ENCODE measurements at places on chromosomes 16 and 17.

DNA sequence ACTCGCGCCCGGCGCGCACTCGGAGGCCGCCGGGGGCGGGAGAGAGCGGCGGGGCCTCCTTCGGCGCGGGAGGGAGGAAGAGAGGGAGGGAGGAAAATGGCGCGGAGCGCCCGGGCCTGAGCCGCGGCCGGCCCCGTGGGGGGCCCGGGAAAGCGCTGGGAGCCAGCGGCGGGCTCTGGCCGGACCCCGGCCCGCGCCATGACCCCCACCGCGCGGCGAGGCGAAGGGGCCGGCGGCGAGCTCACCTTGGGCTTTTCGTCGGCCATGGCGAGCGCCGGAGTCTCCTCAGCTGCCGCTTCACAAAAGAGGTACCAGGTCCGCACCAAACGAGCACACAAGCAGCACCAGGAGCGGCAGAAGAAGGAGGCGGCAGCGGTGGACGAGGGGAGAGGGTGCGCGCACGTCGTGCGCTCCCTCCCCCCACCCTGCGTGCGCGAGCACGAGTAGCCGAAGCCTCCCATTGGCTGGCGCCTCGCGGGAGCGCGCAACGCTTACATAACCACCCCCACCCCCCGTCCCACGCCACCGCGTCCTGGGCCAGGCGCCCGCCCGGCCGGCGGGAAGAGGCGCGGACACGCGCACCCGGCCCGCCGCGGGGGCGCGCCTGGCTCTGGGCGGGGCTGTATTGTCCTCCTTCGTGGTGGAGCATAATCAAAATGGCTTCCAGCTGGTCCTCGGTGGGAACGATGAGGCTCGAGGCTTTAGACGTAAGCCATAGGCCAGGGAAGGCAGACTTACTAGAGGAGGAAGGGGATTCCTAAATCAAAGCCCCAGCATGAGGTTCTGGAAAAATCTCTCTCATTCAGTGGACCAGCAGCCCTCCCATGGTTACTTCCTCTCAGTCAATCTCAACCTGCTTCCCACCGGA lies at the start of gene SUMO2:
Gene SUMO2 (minus strand): TSS at position 391 of the 868 bp plus-strand sequence. CDS start 125 bp downstream, at position 266.
- peak; percentile 97 for DNase-seq

DNA sequence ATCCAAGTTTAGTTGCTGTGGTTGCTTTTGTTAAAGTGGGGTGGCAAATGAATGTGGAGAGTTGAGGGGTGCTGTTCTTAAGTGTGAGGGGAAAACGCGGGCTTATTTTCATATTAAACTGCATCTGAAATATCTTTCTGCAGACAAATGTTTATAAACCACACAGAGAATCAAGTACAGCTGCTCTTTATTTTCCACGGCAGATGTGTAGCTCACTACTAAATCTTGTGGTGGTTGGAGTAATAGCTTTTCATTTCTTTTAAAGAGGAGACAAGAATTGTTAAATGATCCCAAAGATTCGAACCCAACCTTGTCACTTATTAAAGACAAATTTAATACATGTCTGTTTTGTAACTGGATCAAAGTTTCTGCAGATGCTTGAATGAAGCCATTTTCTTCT lies 2.1 kb downstream of the CLTC start:
- no peak for DNase-seq

GRCh38 chr17:68200689-68201417 lies 47.0 kb upstream of the AMZ2 start:
- DNase-seq, result peak; percentile 65

DNA sequence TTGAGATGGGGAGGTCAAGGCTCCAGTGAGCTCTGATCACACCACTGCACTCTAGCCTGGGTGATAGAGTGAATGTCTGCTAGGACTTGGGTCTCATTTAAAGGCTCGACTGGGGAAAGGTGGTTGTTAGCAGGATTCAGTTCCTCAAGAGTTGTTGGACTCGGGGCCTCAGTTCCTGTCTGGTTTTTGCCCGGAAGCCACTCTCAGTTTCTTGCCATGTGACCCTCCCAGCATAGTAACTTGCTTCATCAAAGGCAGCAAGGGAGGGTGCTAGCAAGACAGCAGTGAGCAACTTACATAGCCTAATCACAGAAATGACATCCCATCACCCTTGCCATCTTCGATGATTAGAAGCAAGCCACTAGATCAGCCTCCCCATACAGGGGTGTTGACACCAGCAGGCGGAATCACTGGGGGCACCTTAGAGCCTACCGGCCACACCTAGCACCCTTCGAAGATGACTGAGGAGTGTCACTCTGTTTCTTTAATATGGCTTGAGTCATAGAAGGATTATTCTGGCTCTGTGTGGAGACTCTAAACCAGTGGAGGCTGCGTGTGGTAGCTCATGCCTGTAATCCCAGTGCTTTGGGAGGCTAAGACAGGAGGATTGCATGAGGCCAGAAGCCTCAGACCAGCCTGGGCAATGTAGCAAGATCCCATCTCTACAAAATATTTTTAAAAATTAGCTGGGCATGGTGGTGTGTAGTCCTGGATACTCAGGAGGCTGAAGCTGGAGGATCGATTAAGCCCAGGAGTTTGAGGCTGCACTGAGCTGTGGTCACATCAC lies 13.2 kb upstream of the SCNN1B start:
- DNase-seq, result no peak

GRCh38 chr17:4971826-4972225 lies 4.2 kb upstream of the SPAG7 start:
- no peak for DNase-seq

DNA sequence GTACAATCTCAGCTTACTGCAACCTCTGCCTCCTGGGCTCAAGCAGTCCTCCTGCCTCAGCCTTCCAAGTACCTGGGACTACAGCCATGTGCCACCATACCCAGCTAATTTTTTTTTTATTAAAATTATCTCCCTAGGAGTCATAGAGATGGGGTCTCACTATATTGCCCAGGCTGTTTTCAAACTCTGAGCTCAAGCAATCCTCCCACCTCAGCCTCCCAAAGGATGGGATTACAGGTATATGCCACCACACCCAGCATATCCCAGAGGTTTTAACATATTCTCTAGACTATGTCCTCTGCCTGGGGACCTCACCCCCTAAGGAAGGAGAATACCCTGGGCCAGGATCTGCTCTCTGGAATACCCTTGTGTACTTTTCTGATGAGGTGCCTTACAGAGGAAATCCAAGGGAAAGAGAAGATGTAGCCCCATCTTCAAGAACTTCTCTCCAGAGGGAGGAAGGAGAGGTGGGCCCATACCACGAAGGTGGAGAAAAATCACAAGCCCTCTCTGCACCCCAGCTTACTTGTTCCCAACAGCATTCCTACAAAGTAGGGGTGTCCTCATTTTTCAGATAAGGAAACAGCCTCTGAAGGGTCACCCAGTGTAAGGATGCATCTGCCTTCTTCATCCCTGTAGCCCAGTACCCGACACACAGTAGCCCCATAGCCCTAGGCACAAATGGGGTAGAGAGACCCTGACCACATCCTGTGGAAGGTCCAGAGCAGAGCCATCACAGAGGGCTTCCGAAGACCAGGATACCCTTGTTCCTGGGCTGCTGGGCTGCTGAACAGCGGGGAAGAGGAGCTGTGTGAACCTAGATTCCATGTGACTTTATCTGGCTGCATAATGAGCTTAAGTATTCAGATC lies 151.6 kb downstream of the SOCS1 start:
- no peak for DNase-seq

DNA sequence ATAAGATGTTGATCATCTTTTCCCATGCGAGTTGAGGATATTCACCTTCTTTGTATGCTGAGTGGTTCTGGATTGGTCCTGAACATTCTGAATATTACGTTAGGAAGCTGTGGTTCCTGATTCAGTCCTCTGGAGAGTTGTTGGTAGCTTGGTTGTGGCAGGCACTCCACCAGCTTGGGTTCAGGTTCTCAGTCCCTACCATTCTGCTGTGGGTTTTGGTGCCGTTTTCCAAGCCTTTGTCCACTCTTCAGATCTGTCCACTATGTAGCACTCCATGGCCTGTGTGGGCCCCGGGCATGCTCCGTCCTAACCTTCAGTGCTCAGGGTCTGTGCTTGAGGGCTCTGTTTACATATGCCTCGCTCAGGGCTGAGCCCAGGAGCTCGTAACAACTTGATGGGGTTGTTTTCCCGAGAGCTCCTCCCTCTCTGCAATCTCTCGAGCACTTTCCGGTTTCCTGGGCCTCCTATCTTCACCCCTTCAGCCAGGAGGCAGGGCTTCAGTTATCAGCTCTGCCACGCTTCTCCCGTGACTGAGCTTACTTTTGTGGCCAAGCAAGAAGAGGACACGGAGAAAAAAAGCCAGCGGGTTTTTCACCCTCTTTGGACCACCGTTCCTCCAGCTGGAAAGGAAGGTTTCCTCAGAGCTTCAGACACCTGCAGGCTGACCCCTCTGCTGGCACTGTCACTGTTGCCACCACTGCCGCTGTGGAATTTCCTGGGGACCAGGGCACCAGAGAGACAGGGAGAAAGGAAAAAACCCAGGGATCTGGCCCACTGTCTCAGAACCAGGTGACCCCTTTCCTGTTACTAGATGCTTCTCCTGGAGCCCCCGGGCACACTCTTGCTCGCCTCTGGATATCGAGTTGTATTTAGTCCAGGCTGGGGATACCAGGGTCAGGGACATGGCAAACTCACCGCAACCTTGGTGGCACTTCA lies 19.6 kb downstream of the KIAA0513 start:
- no peak for DNase-seq

- no peak for DNase-seq
Measured at GRCh38 chr17:9028202-9028987, 7.1 kb downstream of the NTN1 start.

- no peak for DNase-seq
Measured at GRCh38 chr16:51053775-51054174, 97.3 kb downstream of the SALL1 start.

DNA sequence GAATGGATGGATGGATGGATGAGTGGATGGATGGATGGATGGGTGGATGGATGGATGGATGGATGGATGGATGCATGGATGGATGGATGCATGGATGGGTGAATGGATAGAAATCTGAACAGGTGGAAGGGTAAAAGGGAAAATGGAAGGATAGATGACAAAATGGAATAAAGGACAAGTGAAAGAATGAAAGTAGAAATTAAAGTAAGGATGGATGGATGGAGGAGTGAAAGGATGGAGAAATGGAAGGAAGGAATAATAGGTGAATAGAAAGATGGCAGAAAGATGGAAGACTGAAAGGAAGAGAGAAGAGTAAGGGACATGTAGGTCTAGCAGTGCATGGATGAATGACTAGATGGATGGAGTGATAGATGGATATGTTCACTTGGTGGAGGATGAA lies 29.9 kb downstream of the VWA3A start:
- no peak for DNase-seq

DNA sequence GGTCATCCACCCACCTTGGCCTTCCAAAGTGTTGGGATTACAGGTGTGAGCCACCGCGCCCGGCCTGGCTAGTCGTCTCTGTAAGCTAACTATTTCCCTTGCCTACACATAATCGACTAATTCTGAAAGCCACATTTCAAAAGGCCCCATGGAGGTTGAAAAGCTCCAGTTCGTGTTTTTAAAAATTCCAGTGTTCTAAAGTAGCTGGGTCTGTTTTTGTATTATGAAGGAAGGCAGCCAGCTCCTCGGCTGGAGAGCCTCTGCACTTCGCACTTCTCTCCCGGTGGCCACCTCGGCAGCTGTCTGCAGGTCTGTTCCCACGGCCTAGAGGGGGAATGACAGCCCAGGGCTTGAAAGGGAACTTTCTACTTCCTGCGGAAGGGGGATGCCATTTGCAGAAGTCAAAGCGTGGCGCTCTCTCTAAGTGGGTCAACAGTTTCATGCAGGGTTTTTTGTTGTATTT lies 16.9 kb downstream of the HASPIN start:
- DNase-seq, result no peak

GRCh38 chr17:80261159-80261894 lies 675 bp downstream of the RNF213 start:
- peak; percentile 78 for DNase-seq

DNA sequence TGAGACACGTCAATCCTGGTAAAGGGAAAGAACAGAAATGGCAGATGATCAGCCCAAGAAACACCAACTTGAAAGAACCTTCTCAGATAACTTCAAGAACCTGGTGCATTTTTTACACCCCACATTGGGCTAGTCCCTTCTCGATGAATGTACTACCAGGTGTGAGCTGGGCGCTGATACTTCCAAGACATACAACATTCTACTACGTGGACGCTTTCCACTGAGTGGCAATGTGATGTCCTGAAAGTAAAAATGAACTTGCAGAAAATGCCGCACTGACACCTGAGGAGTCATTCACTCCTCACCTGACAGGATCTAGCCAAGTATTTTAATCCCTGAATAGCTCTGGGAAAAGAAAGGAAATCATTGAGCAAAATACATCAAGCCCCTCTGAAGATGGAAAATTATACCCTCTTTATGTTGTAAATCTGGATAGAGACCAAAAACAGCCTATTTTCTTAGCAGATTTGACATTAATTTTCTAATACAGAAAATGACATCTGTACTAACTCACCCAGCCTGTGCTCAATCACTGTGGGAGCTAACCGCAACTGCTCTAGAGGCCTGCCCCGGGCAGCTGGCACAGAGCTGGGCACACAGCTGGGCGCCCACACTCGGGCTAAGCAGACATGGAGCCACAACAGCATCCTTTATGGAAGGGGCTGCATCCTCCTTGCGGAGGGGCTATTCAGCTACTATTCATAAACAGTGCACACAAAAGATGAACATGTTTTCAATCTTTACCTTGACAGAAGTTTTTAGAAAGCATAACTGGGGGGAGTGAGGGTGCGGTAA lies 16.2 kb downstream of the SNN start:
- no peak for DNase-seq

DNA sequence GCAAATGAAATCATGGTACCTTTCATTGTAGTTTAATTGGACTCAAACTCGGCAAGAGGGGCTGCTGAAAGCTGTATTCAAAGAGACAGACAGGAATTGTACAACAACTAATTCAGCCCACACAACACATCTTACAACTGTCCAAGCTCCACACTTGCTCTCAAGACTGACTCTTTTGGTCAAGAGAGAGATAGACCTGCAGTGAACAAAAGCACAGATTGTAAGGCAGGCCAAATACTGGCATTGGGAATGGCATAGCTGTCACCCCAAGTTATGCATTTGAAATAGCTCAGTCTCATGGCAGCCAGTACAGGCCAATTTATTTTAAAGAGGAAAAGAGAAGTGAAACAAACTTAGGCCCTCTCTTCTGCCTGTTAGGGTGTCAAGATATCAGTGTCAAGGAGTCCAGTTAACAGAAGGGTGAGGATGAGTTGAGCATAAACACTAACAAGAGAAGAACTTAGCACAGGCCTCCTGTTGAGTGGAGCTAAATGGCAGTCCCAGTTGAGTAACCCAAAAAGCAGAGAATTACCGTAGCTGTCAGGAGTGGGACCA lies 215.7 kb downstream of the IRX3 start:
- DNase-seq, result no peak

GRCh38 chr16:65059406-65059980 lies 62.4 kb downstream of the CDH11 start:
- no peak for DNase-seq

All from fibroblast of skin of scalp (primary cell).